ENCODE measurements at places on chromosomes 1 and 21. TPM values are rescaled to one million over a fixed set of nuclear protein-coding genes. Genes with fewer than 3 reads are reported as not detected.

The PCNX2 gene
- 9.3 TPM for total RNA-seq

The HFM1 gene
- total RNA-seq = not detected

The QSOX1 gene
- total RNA-seq = 62.3 TPM

The PCAT6 gene
- total RNA-seq = 3.5 TPM

The TPRG1L gene
- 28.4 TPM for total RNA-seq

The DPT gene
- not detected for total RNA-seq

The PTPN14 gene
- 12.1 TPM for total RNA-seq

The CFHR2 gene
- total RNA-seq = not detected

The HNRNPCL2 gene
- not detected for total RNA-seq

The PPM1J gene
- total RNA-seq = 0.79 TPM

The TINAGL1 gene
- total RNA-seq = 0.55 TPM

The PPIAL4G gene
- not detected for total RNA-seq

The DCLRE1B gene
- 8.3 TPM for total RNA-seq

The TLCD4 gene
- total RNA-seq = 7.5 TPM

The SMCP gene
- total RNA-seq = not detected

The FCRL6 gene
- not detected for total RNA-seq

The FOXD3 gene
- total RNA-seq = 1.0 TPM

The APOBEC4 gene
- not detected for total RNA-seq

The TLR5 gene
- 0.13 TPM for total RNA-seq

The GUCA2B gene
- 0.37 TPM for total RNA-seq

The FMO1 gene
- total RNA-seq = not detected

The NBPF1 gene
- total RNA-seq = 17.5 TPM

The AADACL3 gene
- total RNA-seq = not detected

The PROX1 gene
- 0.32 TPM for total RNA-seq

The RSRP1 gene
- total RNA-seq = 18.4 TPM

The PIK3CD gene
- total RNA-seq = 10.2 TPM

The SLFNL1 gene
- total RNA-seq = 0.02 TPM

The AKT3 gene
- total RNA-seq = 23.3 TPM

The RHOC gene
- total RNA-seq = 363 TPM

The TTC24 gene
- not detected for total RNA-seq

The LAMB3 gene
- total RNA-seq = 22.9 TPM

The PIGV gene
- total RNA-seq = 6.6 TPM

The RNF223 gene
- 0.22 TPM for total RNA-seq

The CSF3R gene
- total RNA-seq = not detected

The ZNF695 gene
- total RNA-seq = 2.5 TPM

The TNFSF18 gene
- not detected for total RNA-seq

The AGMAT gene
- total RNA-seq = 6.7 TPM

The STUM gene
- total RNA-seq = not detected

The MAGI3 gene
- total RNA-seq = 3.9 TPM

The ANKRD65 gene
- total RNA-seq = 0.03 TPM

The GJA4 gene
- total RNA-seq = not detected

The RNF186 gene
- total RNA-seq = not detected

The KRTAP13-2 gene
- not detected for total RNA-seq

The BARHL2 gene
- not detected for total RNA-seq

The TMPRSS2 gene
- total RNA-seq = 0.13 TPM

The F3 gene
- 9.6 TPM for total RNA-seq

The LCE1F gene
- total RNA-seq = not detected

The IL12RB2 gene
- 0.09 TPM for total RNA-seq

The MAN1C1 gene
- total RNA-seq = 0.96 TPM

The SDC3 gene
- total RNA-seq = 12.4 TPM

The RCC2 gene
- 49.4 TPM for total RNA-seq

The STXBP3 gene
- total RNA-seq = 18.1 TPM

The SPRR2A gene
- total RNA-seq = not detected

Data from A549 treated with AZD2906 at 1 μM for 4 hours (cell line).